GM12878 (cell line): ENCODE measurements at places on chromosomes 13 and 19. TPM values are rescaled to one million over a fixed set of nuclear protein-coding genes. Genes with fewer than 3 reads are reported as not detected.

DNA sequence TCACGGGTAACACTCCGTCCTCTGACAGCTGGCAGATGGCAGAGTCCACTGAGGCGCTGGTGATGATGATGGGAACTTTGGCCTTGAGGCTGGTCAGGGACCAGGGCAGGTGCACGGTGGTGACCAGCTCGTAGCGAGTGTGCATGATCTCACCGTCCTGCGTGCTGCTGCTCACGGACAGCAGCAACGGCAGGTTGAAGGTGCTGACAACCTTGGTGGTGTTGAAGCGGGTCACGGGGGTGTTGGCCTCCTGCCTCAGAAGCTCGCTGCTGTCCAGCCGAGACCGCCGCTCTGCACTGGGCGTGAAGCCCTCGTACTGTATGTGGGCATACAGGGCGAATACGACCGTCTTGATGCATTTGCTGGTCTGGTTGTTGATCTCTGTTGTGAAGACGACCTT is 11.6 kb downstream of the ARRDC5 start:
- DNase-seq = no peak

The P2RY11 gene
- total RNA-seq = 42.0 and 46.5 TPM in 2 replicates

The INAFM1 gene
- total RNA-seq = 6.1 and 6.8 TPM in 2 replicates

The ZNF699 gene
- total RNA-seq = 2.2 and 3.6 TPM in 2 replicates

GRCh38 chr19:18435842-18436670 is 1.9 kb downstream of the ISYNA1 start:
- DNase-seq = no peak

The DYRK1B gene
- total RNA-seq = 8.9 and 10.2 TPM in 2 replicates

DNA sequence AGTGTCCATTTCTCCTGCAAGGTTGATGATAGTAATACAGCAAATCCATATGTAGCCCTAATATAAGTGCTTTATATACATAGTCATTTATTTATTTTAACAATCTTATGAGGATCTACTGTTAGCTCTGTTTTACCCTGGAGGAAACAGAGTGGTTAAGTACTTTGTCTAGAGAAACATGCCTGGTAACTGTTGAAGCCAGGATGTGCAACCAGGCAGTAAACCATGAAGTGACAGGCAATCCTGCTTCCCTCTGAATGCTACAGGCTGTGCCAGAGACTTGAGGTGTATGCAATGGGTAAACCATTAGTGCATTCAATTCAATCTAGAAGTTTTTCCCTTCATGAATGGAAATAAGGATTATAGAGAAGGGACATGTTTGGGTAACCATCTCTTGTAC is 911.0 kb downstream of the PCDH17 start:
- DNase-seq = no peak

- DNase-seq = no peak
Measured at GRCh38 chr19:7830272-7830771, 304 bp downstream of the EVI5L start.

GRCh38 chr13:66689037-66689619 is 541.0 kb downstream of the PCDH9 start:
- no peak for DNase-seq

GRCh38 chr13:40920826-40921225 is 98.3 kb downstream of the ELF1 start:
- no peak for DNase-seq

DNA sequence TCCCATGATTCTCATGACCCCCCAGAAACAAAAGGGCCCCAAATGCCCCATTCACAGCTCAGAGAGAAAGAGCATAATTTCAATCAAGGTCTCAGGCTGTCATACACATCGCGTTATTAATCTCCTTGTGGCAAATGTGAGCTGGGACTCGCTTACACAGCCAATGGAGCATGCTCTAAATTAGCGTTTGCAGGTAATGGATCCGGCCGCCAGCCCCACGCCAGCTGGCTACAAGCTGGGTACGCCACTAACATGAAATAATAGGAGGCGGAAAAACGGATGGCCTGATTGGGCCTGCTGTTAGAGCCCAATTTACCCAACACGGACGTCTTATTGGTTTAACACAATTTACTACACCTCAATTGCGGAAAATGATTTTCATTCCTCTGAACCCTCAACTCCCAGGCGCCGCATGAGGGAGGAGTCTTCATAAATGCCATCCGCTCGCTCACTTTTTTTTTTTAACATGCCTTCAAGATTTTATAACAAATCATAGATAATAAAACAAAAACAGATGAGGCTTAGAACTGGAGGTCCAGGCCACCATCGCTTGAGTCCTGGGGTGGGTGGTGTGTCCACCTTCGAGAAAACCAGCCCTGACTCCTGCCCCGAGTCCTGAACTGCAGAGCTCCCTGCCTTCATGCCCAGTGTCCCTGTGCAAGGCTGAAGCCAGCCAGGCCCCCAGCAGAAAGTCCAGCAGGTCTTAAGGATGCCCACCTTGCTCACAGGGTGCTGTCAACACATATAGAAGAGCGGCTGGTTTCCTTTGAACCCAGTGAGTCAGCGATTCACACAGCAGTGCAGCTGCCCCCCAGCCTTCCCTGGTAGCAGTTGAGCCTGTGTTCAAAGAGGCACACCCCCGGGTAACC is 62.1 kb downstream of the PEPD start:
- DNase-seq = no peak

GRCh38 chr19:1154731-1155351 is 19.2 kb downstream of the SBNO2 start:
- DNase-seq = no peak
